Stromal cell of bone marrow (primary cell): ENCODE measurements at places on chromosomes 3 and 15.
A peak's percentile ranks its signal among the peaks of the same experiment; 100 is the strongest.

- no peak for DNase-seq
These were observed 1.8 kb upstream of the ABTB1 start for GRCh38 chr3:127670761-127671522.

- no peak for DNase-seq
These were observed at the start of gene LINGO1 for GRCh38 chr15:77632534-77633133. Gene LINGO1 (minus strand): TSS chr15:77632912. CDS start chr15:77632315, 597 bp downstream.

- peak; percentile 65 for DNase-seq
These were observed 271.9 kb upstream of the GADL1 start for GRCh38 chr3:31166249-31166885.

- DNase-seq, result no peak
These were observed 18.1 kb upstream of the BOC start for GRCh38 chr3:113193288-113193687.

GRCh38 chr3:98246142-98246541 lies 17.9 kb upstream of the OR5H6 start:
- no peak for DNase-seq

GRCh38 chr3:23202921-23203707 lies at the start of gene UBE2E2:
Gene UBE2E2 (plus strand): TSS chr3:23203327.
- DNase-seq, result peak; percentile 47

DNA sequence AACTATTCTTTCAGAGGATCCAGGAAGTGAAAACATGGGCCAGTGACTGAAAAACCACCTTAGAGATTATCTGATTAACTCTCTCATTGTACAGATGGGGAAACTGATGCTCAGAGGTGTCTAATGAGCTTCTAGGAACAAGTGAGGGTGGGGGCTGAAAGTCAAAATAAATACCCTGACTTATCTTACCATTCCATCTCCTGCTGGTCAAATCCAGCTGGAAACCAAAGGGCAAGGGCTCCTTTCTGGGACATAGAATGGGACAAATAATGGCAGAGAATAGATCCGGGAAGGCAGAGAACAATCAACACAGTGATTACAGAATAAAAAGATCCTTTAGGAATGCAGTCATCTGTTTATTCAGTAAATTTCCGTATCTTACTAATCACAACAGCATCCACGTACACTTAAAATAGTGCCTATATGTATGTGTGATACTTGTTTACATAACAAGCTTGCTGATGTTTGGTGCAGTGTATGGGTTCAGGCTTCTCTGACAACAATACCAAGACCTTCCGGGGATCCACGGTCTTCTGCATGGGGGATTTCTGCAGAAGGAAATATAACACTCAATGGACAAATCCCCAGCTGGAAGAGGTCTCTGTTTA lies 173.2 kb downstream of the THSD4 start:
- no peak for DNase-seq

- DNase-seq, result no peak
These were observed 10.9 kb upstream of the CD200 start for GRCh38 chr3:112321867-112322652.

GRCh38 chr3:195046441-195046840 lies 224.5 kb downstream of the XXYLT1 start:
- DNase-seq, result no peak

GRCh38 chr15:59536553-59536952 lies 75.0 kb upstream of the GCNT3 start:
- DNase-seq, result no peak

- no peak for DNase-seq
These were observed 95.3 kb upstream of the SOX2 start for GRCh38 chr3:181616088-181617070.

DNA sequence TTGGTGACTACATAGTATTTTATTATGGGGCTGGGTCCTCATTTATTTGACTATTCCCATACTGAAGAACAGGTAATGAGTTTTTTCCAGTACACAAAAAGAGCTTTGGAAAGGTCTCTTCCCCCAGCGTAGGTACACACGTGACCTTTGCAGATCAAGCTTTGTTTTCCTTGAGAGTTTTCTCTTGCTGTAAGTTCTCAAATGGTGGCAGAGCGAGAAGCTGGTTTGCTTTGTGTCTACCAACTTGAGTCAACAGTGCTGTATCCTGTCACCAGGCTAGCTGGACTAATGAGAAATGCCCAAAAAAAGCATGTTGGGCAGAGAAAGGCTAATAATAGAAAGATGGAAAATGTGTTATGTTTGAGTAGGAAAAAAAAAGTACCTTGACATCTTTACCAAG lies 21.7 kb downstream of the GXYLT2 start:
- DNase-seq, result no peak

DNA sequence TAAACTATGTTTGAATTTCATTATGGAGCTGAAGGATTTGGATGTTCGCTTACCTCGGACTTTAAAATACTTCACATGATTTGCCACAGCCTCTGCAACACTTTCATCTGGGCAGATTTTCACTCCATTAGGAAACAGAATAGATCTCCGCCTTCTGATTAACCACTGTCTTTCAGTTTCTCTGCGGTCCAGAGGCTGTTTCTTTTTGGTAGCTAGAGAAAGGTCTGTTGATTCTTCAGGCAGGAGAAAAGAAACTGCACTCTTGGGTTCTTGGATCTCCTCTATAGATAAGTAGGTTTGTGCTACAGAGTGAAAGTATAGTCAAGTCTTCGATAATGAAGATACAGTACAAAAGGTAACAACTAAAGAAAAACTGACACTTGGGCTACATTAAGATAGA lies 844 bp downstream of the IMPG2 start:
- no peak for DNase-seq

DNA sequence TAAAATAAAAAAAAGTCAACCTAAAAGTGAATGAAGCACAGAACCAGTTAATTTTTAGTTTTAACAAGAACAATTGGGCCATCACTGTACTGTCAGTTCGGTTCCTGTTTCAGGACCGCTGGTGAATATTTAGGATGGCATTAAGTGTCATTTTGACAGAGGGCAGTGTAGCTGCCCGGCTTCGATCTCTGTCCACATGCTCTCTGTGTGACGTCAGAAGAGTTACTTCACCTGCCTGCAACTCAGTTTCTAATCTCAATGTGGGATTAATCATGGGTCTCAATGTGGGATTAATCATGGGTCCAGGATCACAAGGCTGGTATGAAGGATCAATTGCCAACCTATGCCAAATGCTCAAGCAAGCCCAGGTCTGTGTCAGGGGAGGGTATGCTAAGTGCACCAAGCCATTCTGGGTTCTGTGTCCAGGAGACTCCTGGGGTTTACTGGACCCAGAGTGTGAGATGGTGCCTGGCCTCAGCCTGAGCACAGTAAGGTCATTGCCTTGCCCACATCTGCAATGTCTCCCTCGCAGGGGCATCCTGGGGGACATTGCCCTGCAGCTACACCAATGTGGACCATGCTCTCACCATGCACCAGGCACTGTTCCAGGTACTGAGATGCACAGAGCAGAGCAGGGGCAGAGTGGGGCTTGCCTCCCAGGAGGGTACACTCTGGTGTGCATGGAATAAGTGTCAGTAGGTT lies 8.1 kb downstream of the GABRA5 start:
- DNase-seq, result no peak
